ENCODE measurements at places on chromosomes 1 and 21.

GRCh38 chr1:204342310-204342709 lies 17.4 kb downstream of the PLEKHA6 start:
- peaks cover 18% of the 10 kb centered on the region for H3K27me3 ChIP-seq
- no peaks in the 10 kb centered on the region for H3K36me3 ChIP-seq
- no peak overlapping the region for H3K4me3 ChIP-seq
- no peak overlapping the region for H3K27ac ChIP-seq
- no peak for DNase-seq

DNA sequence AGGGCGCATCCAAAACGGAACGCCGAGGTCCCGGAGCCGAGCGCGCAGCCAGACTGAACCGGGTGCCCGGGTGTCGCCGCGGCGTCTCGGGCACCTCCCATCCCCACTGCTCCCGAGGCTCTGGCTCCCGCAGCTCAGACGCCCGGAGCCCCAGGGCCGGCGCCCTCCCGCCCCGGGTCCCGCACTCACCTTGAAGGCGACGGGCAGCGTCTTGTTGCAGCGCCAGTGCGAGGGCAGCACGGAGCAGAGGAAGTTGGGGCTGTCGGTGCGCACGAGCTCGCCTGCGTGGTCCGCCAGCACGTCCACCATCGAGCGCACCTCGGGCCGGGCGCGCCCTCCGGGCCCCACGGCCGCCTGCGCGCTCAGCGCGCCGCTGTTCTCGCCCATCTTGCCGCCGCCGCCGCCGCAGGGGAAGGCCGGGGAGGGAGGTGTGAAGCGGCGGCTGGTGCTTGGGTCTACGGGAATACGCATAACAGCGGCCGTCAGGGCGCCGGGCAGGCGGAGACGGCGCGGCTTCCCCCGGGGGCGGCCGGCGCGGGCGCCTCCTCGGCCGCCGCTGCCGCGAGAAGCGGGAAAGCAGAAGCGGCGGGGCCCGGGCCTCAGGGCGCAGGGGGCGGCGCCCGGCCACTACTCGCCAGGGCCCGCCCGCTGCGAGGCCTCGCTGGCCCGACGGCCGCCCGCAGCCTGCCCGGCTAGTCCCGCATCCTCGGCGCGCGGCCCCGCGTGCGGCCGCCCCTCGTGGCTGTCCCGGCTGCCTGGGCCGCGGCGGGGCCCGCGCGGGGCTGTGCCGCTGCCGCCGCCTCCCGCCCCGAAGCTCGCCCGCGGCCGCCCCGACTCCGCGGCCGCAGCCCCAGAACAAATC lies 447 bp downstream of the RUNX3 start:
- H3K36me3 ChIP-seq, result peaks cover 48% of the 10 kb centered on the region
- peak; percentile 41 for DNase-seq
- peak overlapping the region; percentile 98 for H3K27ac ChIP-seq
- no peaks in the 10 kb centered on the region for H3K27me3 ChIP-seq
- peaks cover 54% of the 10 kb centered on the region for H3K4me1 ChIP-seq

- no peaks in the 10 kb centered on the region for H3K36me3 ChIP-seq
- no peak for DNase-seq
- no peaks in the 10 kb centered on the region for H3K27me3 ChIP-seq
- no peak overlapping the region for H3K27ac ChIP-seq
Measured at GRCh38 chr1:196027127-196027526, 581.1 kb downstream of the KCNT2 start.

- H3K36me3 ChIP-seq, result no peaks in the 10 kb centered on the region
- H3K27ac ChIP-seq, result no peak overlapping the region
- no peaks in the 10 kb centered on the region for H3K4me1 ChIP-seq
- no peak for DNase-seq
- no peak overlapping the region for H3K4me3 ChIP-seq
Measured at GRCh38 chr1:60516996-60517395, 443.4 kb upstream of the C1orf87 start.

DNA sequence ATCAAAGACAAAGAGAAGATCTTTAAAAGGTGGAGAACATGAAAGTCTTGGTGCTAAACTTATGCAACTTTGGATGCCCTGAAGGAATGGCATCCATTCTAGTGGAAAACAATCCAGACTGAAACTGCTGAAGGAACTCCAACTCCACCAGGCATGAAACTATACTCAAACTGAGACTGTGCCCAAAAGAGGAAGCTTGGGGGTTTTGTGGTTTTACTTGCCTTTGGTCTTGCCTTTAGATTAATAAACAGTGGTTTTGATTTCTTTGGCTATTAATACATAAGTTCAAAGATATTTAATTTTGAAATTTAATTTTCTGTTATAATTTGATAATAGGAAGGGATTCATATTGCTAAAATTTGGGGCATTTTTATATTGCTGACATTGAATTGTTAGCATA lies 17.4 kb upstream of the SLC30A10 start:
- peaks cover 32% of the 10 kb centered on the region for H3K27me3 ChIP-seq
- H3K4me1 ChIP-seq, result no peaks in the 10 kb centered on the region
- DNase-seq, result peak; percentile 14
- H3K36me3 ChIP-seq, result peaks cover 4% of the 10 kb centered on the region
- no peak overlapping the region for H3K4me3 ChIP-seq

- no peak overlapping the region for H3K4me3 ChIP-seq
- no peak for DNase-seq
- no peak overlapping the region for H3K27ac ChIP-seq
- H3K36me3 ChIP-seq, result no peaks in the 10 kb centered on the region
- peaks cover 8% of the 10 kb centered on the region for H3K4me1 ChIP-seq
Measured at GRCh38 chr1:231856426-231856825, 229.8 kb downstream of the DISC1 start.

DNA sequence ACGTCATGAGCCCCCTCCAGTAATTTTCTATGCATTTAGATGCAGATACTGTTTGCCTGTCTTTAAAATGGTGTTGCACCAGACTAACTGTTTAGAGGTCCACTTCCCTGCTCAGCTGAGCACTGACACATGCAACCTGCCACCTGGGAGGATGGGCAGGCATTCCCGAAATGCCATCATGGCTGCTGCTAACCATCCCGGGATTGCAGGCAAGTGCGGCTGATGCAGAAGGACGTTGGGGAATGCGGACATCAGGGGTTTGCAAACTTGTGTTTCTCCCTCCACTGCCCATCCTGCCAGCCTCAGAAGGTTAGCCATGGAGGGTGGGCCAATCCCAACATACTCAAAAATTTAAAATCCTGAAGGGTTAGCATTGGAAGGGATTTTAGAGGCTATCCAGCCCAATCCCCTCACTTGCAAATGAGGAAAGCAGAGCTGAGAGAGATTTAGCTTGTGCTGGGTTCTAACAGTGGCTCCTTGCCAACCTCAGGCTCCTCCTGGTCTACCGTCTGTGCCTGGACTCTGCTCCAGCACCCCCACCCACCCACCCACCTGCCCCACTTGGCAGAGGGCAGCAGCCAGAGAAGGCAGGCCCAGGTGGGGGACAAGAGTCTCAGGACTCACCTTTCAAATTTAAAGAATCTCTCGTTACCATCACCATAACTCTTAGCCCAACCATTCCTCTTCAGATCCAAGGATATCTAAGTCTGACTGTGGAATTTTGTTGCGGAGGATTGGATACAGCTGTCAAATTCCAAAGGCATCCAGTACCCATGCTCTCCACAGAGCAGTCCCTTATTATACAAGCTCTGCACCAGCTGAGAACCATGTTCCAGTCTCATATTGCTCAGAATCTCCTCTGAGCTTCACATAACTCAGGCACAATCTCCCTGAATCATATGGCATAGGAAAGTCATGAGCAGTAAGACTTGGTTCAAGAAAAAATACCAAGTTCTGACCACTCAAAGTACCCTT lies 34.2 kb downstream of the HIVEP3 start:
- H3K36me3 ChIP-seq, result no peaks in the 10 kb centered on the region
- H3K27me3 ChIP-seq, result no peaks in the 10 kb centered on the region
- no peak overlapping the region for H3K27ac ChIP-seq
- H3K4me1 ChIP-seq, result peaks cover 12% of the 10 kb centered on the region
- no peak for DNase-seq

DNA sequence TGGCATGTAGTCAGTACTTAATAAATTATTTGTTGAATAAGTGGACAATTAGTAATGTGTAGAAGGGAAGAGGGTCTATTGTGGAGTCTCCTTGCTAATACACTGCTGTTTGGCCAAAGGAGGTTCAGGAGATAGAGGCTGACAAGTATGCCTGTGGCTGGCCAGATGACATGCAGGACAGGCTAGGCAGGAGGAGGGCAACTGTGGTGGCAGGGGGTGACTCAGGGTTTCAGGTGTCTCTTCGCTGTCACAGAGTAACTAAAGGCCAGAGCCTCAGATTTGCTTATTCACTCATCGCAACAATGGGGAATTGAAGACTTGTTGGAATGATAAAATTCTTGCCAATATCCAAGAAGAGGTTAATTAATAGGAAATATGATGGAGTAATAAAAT lies 33.1 kb downstream of the THRAP3 start:
- H3K4me1 ChIP-seq, result peaks cover 38% of the 10 kb centered on the region
- peak overlapping the region; percentile 61 for H3K4me3 ChIP-seq
- DNase-seq, result peak; percentile 8
- H3K36me3 ChIP-seq, result peaks cover 39% of the 10 kb centered on the region
- H3K27me3 ChIP-seq, result no peaks in the 10 kb centered on the region

- no peak overlapping the region for H3K27ac ChIP-seq
- peak; percentile 7 for DNase-seq
- peaks cover 95% of the 10 kb centered on the region for H3K27me3 ChIP-seq
- no peaks in the 10 kb centered on the region for H3K36me3 ChIP-seq
Measured at GRCh38 chr1:156926175-156926574, 5.7 kb downstream of the LRRC71 start.

- H3K27ac ChIP-seq, result no peak overlapping the region
- peaks cover 2% of the 10 kb centered on the region for H3K4me1 ChIP-seq
- H3K36me3 ChIP-seq, result peaks cover 30% of the 10 kb centered on the region
- H3K4me3 ChIP-seq, result no peak overlapping the region
- DNase-seq, result no peak
Measured at GRCh38 chr1:43814401-43814800, 107.1 kb downstream of the ST3GAL3 start.

GRCh38 chr1:3564921-3565831 lies 46.1 kb downstream of the MEGF6 start:
- peak; percentile 15 for DNase-seq
- peaks cover 8% of the 10 kb centered on the region for H3K4me1 ChIP-seq
- H3K27ac ChIP-seq, result no peak overlapping the region
- H3K27me3 ChIP-seq, result peaks cover 6% of the 10 kb centered on the region

GRCh38 chr21:14376854-14377253 lies 6.1 kb downstream of the HSPA13 start:
- no peaks in the 10 kb centered on the region for H3K27me3 ChIP-seq
- no peak overlapping the region for H3K27ac ChIP-seq
- peaks cover 25% of the 10 kb centered on the region for H3K36me3 ChIP-seq
- peaks cover 5% of the 10 kb centered on the region for H3K4me1 ChIP-seq
- no peak for DNase-seq

DNA sequence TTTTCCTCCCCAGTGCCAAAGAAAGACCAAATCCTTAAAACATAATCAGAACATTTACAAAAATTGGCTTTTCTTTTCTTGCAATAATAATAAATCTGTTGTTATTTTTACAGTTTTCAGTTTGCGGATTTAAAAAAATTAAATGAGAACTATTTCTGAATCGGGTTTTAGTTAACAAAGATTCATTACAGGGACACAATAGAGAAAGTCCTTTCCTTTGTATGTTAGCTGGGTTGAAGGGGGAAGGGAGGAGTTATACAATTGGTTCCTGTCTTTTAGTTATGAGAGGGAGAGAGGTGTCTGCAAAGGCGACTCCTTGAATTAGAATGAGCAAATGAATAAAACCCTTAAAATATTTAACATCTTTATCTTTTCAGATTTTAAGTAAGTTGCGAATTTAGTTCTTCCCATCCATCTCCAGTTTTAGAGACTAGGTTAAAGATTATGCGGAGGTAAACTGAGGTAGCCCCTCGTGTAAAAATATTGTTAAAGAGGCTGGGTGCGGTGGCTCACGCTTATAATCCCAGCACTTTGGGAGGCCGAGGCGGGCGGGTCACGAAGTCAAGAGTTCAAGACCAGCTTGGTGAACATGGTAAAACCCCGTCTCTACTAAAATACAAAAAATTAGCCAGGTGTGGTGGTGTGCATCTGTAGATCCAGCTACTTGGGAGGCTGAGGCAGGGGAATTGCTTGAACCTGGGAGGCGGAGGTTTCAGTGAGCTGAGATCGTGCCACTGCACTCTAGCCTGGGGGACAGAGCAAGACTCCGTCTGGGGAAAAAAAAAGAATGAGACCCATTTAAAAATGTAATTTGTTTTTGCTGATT lies 3.9 kb downstream of the SPEN start:
- H3K27ac ChIP-seq, result peak overlapping the region; percentile 67
- H3K4me1 ChIP-seq, result peaks cover 41% of the 10 kb centered on the region
- no peak for DNase-seq
- H3K36me3 ChIP-seq, result peaks cover 15% of the 10 kb centered on the region
- peak overlapping the region; percentile 22 for H3K4me3 ChIP-seq

- no peak for DNase-seq
- H3K4me1 ChIP-seq, result no peaks in the 10 kb centered on the region
- no peaks in the 10 kb centered on the region for H3K36me3 ChIP-seq
- no peaks in the 10 kb centered on the region for H3K27me3 ChIP-seq
- H3K27ac ChIP-seq, result no peak overlapping the region
Measured at GRCh38 chr1:56910441-56910985, 55.3 kb downstream of the C8B start.

- H3K4me3 ChIP-seq, result peak overlapping the region; percentile 93
- H3K36me3 ChIP-seq, result peaks cover 36% of the 10 kb centered on the region
- H3K27me3 ChIP-seq, result no peaks in the 10 kb centered on the region
- DNase-seq, result no peak
Measured at GRCh38 chr21:44940116-44940631, 345 bp downstream of the SLX9 start.

DNA sequence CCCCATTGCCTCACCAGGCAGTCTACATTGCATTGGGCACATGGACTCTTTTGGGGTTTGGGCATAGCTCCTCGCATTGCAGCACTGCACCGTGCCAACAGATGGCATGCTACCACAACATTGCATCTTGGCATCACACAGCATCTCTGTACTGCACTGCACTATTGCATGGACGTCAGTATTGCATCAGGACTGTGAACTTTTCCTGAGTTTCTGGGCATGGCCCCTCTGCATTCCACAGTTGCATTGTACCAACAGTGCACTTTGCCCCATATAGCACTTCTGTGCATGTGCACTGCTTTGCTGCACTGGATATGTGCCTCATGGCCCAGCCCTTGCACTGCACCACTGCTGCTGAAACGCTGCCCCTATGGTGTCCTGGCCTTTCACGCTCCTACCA lies 9.6 kb downstream of the PTPRU start:
- H3K4me1 ChIP-seq, result no peaks in the 10 kb centered on the region
- no peak overlapping the region for H3K4me3 ChIP-seq
- no peak overlapping the region for H3K27ac ChIP-seq

DNA sequence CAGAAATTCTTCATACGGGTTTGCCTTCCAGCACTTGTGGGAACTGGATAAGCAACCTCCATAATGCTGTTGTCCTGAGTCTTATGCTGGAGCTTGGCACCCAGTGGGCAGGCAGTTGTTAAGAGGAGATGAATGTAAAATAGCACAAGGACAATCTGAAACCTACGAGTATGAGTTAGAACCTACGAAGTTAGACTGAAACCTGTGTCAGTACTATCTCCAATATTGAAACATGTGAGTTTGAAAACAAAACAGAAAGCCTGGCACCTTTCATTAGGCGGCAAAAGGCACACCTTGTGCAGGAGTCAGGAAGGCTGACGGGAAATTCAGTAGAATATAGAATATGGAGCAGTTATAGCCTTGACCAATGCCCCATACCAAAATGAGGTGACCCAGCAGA lies 489.7 kb upstream of the RGS18 start:
- H3K4me1 ChIP-seq, result no peaks in the 10 kb centered on the region
- H3K27ac ChIP-seq, result no peak overlapping the region
- no peak overlapping the region for H3K4me3 ChIP-seq
